ENCODE measurements at places on chromosomes 3 and 15.

DNA sequence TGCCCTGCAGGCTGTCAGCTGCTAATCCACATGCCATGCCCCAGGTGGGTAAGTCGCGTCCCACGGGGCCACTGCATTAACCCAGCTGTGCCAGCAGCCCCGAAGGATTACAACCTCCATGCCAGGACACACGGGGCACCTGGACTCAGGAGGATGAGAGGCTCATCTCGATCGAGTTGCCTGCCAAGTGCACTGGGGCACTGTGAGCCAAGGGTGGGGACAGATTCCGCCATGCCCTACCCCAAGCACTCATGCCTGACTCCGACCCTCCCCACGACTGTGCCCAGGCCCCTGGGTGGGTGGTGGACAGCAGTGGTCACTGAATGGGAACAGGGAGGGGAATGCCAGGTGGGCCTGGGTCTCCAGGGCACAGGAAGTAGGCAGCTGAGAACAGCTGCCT is 20.7 kb upstream of the SNRPA1 start:
- DNase-seq: no peak

GRCh38 chr3:42996633-42997075 is 17.5 kb downstream of the GASK1A start:
- no peak for DNase-seq

DNA sequence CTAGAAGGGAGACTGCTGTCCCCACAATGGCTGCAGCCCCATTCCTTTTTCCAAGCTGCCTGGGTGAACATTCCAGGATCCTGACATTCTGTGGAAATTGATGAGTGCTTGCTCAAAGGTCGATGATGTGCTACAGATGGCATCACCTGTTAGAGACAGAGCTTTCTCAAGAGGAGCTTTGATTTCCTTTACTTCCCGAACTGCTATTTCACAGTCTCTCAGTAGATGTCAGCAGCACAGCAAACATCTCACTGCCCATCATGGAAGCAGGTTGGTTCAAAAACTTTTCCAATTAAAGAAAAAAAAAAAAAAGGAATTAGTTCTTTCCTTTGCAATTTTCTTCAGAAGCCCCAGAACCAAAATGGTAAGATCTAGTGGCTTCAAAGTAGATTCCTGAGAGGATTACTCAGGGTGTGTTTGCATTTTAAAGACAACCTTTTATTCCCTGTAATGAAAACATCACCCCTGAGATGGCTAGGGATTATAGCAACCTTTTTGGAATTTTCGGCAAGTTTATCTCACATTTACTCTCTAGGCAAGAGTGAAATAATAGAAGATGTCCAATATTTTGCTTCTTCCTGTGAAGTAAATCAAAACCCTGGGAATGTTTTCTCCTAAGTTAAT is 44.8 kb downstream of the POLR2M start:
- DNase-seq: peak; percentile 34

DNA sequence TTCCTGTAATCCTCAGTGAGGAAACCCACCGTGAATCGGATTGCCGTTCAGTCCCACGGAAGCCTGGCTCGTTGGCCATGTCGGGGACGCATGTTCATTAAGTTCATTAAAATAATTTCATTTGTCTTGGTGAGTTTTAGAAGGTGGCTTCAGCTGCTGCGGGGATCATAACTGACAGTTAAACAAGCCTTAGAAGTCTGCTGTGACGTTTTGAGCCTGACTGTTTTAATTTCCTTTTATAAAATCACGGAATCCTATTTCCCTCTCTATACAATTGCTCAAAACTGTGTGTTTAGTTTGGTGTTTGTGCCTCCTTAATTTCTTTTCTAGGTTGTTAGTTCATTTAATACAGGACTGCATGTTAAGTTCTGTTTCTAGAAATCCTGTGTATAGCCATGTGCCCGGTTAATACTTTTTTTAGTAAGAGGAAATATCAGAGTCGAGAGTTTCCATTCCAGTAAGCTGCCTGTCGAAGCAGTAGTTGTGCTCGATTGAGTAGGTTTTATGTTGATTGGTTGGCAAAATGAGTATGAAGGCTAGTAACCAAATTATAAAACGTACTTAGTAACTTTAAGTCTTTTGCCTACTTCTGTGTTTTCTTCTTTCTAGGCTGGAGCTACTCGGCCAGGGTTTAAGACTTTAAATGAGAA is 705 bp downstream of the NIPA2 start:
- DNase-seq: no peak

DNA sequence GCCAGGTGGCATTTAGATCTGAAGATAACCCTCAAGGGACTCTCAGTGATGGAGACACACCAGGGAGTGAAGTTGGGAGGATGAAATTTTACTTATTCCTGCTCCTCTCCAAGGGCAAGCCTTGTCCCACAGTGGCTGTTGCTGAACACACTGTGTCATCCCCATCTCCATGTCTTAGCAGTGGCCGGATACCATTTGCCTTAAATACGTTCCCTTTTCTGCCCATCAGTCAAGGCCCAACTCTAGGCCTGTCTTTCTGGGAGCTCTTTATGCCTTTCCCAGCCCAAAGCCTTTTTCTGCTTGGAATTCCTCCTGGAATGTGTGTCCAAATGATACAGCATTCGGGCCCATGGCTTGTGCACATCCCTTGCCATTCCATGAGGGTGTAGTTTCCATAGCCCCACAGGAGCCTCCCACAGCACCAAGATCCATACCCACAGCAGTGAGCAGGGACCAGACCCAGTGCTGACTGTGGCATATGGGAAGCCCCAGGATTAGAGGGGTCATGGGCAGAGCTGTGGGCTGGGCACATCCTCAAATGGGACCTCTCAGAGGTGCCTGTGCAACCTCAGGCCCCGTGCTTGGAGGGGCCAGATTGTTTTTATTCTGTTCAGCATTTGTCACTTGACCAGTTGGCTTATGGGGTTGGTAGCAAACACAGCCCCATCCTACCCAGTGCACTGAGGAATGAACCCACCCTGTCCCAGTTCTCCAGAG is 63.7 kb upstream of the PRR23C start:
- DNase-seq: no peak

DNA sequence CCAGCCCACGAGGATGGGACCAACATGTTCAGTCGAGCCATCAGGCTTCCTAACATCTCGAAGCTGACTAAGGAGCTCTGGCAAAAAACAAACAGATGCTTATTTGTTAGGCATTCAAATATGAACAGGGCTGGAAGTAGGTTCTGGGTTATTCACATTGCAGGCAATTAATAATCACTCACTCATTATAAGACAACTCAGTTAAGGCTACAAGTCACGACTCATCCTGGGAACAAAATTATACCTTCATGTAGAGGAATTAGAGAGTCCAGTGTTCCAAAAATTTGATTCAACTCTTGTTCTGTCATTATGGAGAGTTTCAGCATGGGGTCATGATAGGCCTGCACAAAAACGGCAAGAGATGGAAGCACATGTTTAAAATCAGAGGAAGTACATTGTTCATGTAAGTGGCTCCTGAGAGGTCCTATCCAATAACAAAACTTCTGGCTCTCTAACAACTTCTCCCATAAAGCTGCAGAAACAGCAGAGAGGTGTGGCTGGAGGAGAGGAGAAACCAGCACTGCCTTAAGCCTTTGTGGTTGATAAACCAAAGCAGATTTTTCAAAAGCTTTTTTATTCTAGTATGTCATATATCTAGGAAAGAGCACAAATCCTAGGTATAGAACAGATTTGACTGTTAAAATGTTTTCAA is 50.6 kb downstream of the ARHGEF3 start:
- peak; percentile 64 for DNase-seq

- DNase-seq: no peak
Observed at GRCh38 chr15:35186346-35186745, 101.3 kb upstream of the NANOGP8 start.

DNA sequence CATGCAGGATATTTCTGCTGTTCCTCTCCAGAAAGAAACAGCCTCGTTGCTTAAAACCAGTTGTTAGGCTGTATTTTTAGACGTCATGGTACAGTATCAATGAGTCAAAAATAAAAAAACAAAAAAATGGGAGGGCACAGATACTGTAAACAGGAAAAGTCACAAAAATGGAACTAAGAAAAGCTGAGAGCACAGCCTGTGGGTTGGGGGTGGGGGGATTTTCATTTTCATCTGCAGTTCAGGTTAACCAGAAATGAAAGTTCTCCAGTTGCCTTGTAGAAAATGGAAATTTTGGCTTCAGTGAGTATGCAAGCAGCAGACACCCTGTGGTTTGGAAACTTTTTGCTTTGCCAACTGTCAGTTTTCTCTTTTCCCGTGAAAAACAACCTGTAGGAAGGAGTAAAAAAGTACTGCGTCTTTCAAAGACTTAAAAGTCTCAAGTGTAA is 59.0 kb downstream of the FRMD4B start:
- no peak for DNase-seq

DNA sequence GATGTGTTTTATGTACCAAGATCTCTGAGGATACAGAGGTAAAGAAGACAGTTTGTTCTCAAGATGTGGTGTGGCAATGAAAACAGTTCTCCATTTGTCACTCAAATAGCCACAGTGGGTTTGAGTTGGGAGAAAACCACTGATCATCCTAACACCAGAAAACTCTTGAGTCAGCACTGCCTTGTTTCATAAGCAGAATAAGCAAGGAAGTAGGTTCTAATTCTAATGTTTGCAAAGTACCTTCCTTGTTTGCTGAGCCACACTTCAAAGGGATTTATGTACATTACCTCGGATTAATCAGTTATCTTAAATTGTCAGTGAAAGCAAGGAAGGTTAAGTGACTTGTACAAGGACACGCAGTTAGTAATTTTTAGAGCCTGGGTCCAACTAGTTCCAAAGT is 107.8 kb upstream of the BOC start:
- no peak for DNase-seq

GRCh38 chr3:35929158-35929557 is 289.8 kb downstream of the ARPP21 start:
- DNase-seq: no peak

- peak; percentile 100 for DNase-seq
Observed at GRCh38 chr15:60392986-60393790, 4.6 kb downstream of the ANXA2 start.

DNA sequence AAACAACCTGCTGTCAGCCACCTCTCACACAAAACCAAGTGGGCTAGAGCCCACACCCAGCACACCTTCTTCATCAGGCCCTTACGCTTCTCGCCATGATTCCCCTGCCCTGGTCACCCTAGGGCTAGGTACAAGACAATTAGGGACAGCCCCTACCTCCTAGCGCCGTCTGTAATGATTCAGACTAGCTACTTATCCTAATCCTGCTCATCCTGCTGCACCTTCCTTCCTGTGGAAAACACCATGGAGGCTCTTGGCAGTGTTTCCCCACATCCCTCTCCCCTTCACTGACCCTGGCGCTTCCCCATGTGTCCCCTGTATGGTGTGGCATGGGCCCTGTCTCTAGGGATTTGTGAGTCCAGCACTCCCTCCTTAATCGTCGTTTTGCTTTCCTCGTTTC is 39.6 kb upstream of the ICE2 start:
- no peak for DNase-seq

DNA sequence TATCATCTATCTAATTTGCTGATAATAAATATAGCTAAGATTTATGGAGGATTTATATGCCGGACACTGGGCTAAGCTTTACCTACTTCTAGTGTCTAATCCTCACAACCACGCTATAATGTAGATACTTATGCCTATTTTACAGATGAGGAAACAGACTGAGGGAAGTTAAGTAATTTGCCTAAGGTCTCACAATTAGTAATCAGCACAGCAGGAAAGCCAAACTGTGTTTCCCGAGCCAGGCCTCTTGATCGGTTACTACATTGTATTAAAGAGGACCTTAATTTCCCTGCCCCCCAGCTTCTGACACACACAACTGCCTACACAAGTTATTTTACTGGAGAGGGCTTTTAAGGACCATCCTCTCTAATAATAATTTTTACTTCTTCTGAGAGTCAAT is 40.9 kb downstream of the ONECUT1 start:
- no peak for DNase-seq

DNA sequence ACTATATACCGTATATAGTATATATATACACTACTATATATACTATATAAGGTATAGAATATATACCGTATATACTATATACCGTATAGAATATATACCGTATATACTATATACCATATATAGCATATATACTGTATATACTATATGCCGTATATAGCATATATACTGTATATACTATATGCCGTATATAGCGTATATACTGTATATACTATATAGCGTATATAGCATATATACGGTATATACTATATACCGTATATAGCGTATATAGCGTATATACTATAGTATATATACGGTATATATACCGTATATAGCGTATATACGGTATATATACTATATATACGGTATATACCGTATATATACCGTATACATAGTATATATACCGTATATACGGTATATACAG is 22.6 kb upstream of the HDGFL3 start:
- DNase-seq: no peak

All from mammary epithelial cell (primary cell).